ENCODE measurements at places on chromosomes 3 and 15.

DNA sequence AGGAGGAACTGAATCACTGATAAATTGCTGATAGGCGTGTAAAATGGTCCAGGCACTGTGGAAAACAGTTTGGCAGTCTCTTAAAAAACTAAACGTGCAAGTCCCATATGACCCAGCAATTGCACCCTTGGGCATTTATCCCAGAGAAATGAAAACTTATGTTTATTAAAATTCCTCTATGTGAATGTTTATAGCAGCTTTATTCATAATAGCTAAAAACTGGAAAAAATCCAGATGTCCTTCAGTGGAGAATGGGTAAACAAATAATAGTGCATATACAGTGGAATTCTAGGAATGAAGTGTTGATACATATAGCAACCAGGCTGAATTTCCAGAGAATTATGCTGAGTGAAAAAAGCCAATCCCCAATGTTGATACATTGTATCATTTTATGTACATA lies 482.2 kb upstream of the PDZRN3 start:
- DNase-seq = no peak

GRCh38 chr3:32960404-32961170 lies 9.1 kb downstream of the CCR4 start:
- no peak for DNase-seq

- DNase-seq = no peak
These were observed 88.8 kb upstream of the TBL1XR1 start for GRCh38 chr3:177286034-177286433.

DNA sequence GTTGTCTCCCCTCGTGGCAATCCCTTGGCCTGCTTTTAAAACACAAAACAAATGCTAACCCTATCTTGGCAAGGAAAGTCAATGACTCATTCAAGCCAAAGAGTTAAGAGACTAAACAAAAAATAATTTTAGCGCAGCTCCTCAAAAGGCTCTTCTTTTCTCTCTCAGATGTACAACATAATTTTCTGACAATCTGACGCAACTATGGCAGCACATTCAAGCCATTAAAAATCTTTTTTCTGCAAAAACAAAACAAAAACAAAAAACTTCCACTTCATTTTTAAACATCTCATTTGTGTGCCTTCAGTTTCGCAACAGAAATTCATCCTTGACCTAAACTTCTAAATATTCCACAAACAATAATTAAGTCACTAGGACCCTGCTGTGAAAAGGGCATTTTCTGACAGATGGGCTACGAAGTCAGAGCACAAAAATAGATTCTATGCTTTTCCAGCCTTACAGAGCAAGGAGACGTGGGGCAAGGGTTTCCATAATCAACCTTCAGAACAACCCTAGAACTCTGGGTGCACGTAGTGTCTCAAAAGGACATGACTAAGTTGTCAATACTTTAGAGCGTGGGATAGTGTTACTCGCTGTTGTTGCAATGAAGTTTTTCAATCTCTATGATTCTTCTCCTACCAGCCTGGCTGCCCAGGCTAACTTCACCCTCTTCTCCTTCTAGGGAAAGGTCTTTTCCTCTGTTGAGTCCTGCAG lies 84.3 kb downstream of the MB21D2 start:
- DNase-seq = no peak

GRCh38 chr15:82532991-82533481 lies 7.2 kb downstream of the RPS17 start:
- no peak for DNase-seq

DNA sequence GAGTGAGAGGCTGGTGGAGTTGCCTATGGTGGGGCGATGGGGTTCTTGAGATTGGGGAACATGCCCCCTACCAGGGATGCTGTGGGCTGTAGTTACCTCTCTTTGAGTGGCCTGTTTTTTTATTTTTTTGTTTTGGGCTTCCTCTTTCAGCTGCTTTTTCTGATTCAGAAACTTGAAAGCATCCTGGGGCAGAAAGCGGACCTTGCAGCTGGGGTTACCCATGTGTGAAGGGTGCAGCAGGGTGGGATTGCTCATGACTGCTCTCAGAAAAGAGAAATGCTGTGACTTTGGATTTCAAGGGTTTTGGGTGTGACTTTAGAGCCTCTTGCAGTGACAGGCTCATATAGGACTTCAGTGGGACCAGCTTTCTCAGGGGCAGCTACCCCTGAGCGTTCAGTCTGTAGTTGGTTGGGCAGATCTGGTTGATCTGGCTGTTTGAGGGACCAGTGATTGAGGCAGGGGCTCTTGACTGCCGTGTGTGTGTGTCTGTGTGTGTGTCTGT lies 1.8 kb downstream of the LIMD1 start:
- DNase-seq = no peak

- no peak for DNase-seq
These were observed 26.7 kb downstream of the PIAS1 start for GRCh38 chr15:68080783-68081182.

DNA sequence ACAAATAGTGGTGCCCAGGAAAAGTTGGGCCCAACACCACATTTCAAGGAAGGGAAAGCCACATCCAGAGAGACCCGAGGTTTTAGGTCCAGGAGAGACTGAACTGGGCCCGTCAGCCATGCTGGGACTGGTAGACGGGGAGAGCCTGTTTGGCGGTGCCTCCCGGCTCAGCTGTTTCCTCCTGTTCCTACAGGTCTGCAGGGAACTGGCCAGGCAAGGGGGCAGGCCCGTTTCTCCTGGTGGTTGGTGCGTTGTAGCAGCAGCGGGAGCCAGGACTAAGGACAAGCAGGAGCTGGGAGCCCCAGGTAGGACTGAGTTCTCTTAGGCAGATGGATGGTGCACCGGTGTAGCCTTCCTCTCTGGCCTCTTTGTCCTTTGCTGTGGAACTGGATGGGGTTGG lies 3.9 kb downstream of the PRKCD start:
- no peak for DNase-seq

All from activated CD4-positive, alpha-beta T cell treated with anti-CD3 and anti-CD28 coated beads for 4 hours (primary cell).